Hepatocyte (in vitro differentiated cells): ENCODE measurements at places on chromosomes 2 and 18. TPM values are rescaled to one million over a fixed set of nuclear protein-coding genes. Genes with fewer than 3 reads are reported as not detected.

DNA sequence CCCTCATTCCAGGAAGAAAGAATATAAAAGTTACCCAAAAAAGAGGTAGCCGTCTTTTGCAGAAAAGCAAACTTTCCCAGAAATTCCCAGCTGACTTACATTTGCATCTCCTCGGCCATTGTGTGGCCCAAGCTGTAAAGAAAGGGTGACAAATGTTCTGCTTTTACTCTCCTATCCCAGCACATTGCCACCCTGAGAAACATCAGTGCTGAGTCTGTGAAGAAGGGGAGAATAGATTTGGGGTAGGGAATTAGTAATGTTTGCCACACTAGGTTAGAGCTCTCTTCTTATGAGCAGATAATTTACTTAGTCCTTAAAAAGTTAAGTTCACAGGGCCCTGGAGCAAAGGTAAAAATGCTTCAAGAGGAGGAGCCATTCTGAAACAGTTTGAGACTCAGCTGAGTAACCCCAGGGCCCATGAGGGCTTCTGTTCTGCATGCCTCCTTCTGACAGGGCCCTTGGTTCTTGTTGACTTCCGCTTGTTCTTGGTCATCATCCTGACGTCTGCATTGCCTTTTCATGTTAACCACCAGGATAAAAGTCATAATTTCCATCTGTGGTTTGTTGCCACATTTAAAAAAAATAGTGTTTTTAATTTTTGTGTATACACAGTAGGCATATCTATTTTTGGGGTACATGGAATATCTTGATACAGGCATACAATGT is 550.7 kb downstream of the RNF144A start:
- no peak for DNase-seq
- no peaks in the 10 kb centered on the region for H3K27me3 ChIP-seq
- H3K4me3 ChIP-seq, result no peak overlapping the region
- H3K27ac ChIP-seq, result no peak overlapping the region

DNA sequence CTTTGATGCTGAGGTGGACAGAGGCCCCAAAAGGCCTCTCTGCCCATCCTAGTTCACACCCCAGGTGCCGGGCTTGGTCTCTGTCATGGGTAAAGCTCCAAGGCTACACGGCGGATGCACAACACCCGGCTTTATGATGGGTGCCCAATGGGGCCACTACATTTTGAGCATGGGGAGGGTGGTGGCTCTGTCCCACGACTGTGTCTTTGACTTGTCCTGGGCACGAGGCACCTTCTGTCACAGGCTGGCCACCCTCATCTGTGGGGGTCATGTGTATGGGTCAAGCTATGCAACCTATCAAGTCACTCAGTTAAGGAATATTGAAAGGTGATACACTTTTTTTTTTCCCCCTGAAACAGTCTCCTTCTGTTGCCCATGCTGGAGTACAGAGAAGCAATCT is 63.7 kb downstream of the EDAR start:
- H3K27me3 ChIP-seq, result no peaks in the 10 kb centered on the region
- DNase-seq, result no peak
- H3K27ac ChIP-seq, result no peak overlapping the region

- H3K4me3 ChIP-seq, result no peak overlapping the region
- H3K27ac ChIP-seq, result peak overlapping the region; percentile 14
- DNase-seq, result no peak
- no peaks in the 10 kb centered on the region for H3K36me3 ChIP-seq
- peaks cover 11% of the 10 kb centered on the region for H3K4me1 ChIP-seq
Measured at GRCh38 chr2:180655842-180656454, 324.5 kb upstream of the UBE2E3 start.

- H3K27ac ChIP-seq, result no peak overlapping the region
- peaks cover 5% of the 10 kb centered on the region for H3K27me3 ChIP-seq
- H3K4me3 ChIP-seq, result no peak overlapping the region
- DNase-seq, result no peak
Measured at GRCh38 chr2:54284826-54285225, 28.8 kb upstream of the TSPYL6 start.

DNA sequence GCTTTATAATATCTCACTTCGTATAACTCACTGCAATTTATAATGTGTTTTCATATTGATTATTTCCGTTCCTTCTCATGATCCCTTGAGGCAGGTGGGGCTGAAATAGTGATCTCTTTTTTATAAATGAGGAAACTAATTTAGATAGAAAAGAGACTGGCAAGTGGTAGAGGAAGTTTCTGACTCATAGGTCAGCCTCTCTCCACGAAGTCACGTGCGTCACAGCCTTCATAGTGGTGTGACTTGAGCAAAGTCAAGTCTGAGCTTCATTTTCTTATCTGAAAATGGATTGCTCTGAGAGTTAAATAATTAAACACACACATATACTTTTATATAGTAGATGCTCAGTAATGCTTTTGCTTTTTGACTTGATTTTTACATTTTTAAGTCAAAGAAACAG is 19.9 kb downstream of the ABCG5 start:
- H3K27me3 ChIP-seq, result no peaks in the 10 kb centered on the region
- no peaks in the 10 kb centered on the region for H3K36me3 ChIP-seq
- H3K4me1 ChIP-seq, result no peaks in the 10 kb centered on the region
- peak overlapping the region; percentile 74 for H3K27ac ChIP-seq

DNA sequence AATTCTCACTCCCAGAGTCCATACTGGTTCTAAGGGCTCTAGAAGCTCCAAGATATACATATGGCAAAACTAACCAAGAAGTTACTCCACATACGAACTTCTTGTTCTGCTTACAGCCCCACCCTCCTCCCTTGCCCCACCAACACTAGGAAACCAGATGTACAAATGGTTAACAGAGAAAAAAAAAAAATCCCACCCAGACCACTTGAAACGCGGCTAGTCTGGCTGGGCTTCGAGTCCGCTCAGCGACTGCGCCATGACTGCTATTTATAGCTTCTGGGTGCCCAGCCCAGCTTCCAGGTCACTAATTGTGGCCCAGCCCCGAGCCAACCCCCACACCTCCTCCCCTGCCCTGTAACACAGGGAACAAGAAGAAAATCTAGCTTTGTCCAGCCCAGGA is 47.0 kb upstream of the IHH start:
- peaks cover 28% of the 10 kb centered on the region for H3K4me1 ChIP-seq
- H3K36me3 ChIP-seq, result no peaks in the 10 kb centered on the region
- no peak for DNase-seq
- H3K4me3 ChIP-seq, result no peak overlapping the region
- H3K27me3 ChIP-seq, result no peaks in the 10 kb centered on the region
- H3K27ac ChIP-seq, result no peak overlapping the region

DNA sequence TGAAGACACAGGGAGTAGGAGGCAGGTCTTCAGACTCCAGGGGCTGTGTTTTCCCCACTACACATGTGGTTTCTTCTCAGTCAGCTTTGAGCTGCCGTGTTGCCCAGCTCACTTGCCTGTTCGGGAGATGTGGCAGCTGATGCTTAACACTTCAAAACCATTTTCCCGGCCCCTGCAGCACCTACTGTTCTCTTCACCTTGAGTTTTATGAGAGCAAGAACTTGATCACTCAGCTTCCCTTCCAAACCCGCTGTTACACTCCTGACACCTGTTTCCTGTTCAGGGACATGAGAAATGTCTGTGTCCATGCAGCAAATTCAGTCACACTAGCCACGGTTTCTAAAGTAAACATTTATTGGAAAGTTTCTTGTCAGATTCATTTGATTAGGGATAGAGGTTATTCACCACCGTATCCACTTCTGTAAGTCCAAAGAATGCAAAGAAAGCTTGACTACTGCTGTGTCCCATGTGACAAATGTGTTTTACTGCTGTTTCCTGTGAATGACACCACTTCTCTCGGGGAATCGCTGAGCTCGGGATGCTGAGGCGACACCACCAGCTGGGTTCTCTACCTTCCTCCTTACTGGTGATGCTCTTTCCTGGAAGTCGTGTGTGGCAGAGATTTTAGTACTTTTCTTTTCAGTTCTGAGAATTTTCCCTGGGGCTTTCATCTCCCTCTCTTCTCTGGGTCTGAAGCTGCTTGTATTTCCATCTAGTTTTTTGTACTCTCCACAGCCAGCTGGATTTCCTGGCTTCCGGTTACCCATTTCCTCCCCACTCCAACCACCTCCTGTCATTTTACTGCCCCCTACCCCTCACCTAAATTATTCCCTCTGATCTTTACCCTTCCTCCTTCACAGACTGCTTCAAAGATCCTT is 91.7 kb downstream of the KLF7 start:
- no peaks in the 10 kb centered on the region for H3K27me3 ChIP-seq
- DNase-seq, result no peak
- no peak overlapping the region for H3K27ac ChIP-seq
- no peaks in the 10 kb centered on the region for H3K4me1 ChIP-seq
- H3K4me3 ChIP-seq, result no peak overlapping the region

GRCh38 chr2:201344663-201345366 is 12.3 kb downstream of the FLACC1 start:
- H3K4me3 ChIP-seq, result no peak overlapping the region
- DNase-seq, result no peak
- no peaks in the 10 kb centered on the region for H3K27me3 ChIP-seq

- no peak overlapping the region for H3K4me3 ChIP-seq
- H3K27ac ChIP-seq, result no peak overlapping the region
- DNase-seq, result no peak
- H3K27me3 ChIP-seq, result no peaks in the 10 kb centered on the region
Measured at GRCh38 chr2:17620841-17621240, 80.3 kb downstream of the VSNL1 start.

DNA sequence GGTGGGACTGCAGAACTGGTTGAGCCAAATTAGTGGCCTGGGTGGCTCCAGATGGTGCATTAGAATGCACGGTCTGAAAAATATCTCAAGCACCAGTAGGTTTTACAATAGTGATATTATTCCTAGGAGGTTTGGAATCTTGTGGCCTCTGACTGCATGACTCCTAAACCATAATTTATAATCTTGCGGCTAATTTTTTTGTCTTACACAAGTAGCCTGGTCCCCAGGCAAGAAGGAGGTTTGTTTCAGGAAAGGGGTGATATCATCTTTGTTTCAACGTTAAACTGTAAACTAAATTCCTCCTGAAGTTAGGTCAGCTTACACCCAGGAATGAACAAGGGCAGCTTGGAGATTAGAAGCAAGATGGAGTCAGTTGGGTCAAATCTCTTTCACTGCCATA is 98.9 kb upstream of the ARL4C start:
- no peak for DNase-seq
- no peaks in the 10 kb centered on the region for H3K27me3 ChIP-seq
- H3K4me1 ChIP-seq, result no peaks in the 10 kb centered on the region
- no peak overlapping the region for H3K4me3 ChIP-seq

GRCh38 chr18:57437402-57437765 is 2.2 kb downstream of the ONECUT2 start:
- H3K27ac ChIP-seq, result no peak overlapping the region
- peak overlapping the region; percentile 21 for H3K4me3 ChIP-seq
- peaks cover 89% of the 10 kb centered on the region for H3K27me3 ChIP-seq
- peaks cover 29% of the 10 kb centered on the region for H3K4me1 ChIP-seq
- no peak for DNase-seq

DNA sequence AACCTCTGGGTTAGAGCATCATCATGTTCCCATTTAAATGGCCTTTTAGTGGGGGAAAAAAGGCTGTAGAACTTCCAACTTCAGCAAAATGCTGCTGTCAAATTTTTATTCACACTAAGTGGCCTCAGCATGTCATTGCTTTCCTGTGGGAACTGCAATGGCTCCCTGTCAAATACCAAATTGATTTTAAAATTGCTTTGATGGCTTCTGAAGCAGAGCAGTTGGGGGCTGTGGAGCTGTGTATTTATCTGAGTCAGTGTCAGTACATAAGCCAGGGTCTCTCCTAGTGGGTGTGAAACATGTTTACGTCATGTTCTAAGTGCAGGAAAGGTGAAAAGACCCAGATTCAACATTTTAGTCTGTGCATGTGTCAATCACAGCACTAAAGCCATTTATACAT is 171.3 kb downstream of the CDH19 start:
- H3K4me1 ChIP-seq, result no peaks in the 10 kb centered on the region
- H3K27ac ChIP-seq, result no peak overlapping the region

POTEC gene
- not detected in 2 replicates for total RNA-seq
